Hematopoietic multipotent progenitor cell treated with erythropoietin and hydrocortisone succinate and interleukin-3 and kit ligand, for 8 days (in vitro differentiated cells): ENCODE measurements at places on chromosomes 7 and 10.
A peak's percentile ranks its signal among the peaks of the same experiment; 100 is the strongest.

DNA sequence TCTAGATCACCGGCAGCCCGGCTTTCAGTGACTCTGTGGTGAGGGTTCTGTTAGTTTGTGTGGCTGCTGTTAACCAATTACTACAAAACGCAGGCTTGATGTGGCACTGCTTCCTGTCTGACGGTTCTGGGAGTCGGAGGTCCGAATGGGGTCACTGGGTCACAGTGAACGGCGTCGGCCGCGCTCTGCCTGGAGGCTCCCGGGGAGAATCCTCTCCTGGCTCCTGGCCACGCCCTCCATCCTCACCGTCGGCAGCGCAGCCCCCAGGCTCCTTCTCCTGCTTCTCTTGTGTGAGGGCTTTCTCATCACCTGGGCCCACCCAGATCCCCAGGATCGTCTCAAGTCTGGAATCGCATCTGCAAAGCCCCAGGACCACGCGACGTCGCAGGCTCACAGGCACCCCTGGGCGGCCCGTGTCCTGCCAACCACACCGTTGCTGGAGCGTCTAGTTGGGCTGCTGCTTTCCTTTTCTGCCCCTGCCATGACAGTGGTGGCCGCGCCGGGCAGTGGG is 31.8 kb upstream of the NKX6-2 start:
- DNase-seq: no peak

DNA sequence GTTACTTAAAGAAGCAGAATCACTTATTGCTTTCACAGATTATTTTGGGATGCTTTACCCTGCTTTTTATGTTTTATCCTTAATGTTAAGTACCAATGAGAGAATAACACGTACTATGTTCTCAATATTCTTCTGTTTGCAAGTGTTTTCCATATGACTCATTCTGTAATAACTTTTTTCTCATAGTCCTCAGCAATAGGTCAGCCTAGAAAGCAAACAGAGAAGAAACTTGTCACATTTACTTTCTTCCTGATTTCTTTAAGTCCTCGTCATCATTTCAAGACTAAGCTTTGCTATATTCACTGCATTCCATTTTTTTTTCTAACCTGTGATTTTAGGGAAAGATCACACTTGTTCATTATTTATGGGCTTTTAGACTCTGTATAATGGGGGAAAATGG is 6.8 kb upstream of the AGR2 start:
- no peak for DNase-seq

GRCh38 chr10:128879441-128880140 is 587.5 kb upstream of the MGMT start:
- no peak for DNase-seq

GRCh38 chr7:24372961-24373955 is 89.3 kb downstream of the NPY start:
- DNase-seq: no peak

- peak; percentile 30 for DNase-seq
Observed at GRCh38 chr10:48364659-48365405, 58.4 kb downstream of the MAPK8 start.

GRCh38 chr7:129295015-129295423 is 70.2 kb downstream of the AHCYL2 start:
- DNase-seq: no peak

- DNase-seq: no peak
Observed at GRCh38 chr10:107546284-107546683, 381.8 kb upstream of the SORCS1 start.
